ENCODE measurements at places on chromosomes 11 and 22.
A peak's percentile ranks its signal among the peaks of the same experiment; 100 is the strongest.

DNA sequence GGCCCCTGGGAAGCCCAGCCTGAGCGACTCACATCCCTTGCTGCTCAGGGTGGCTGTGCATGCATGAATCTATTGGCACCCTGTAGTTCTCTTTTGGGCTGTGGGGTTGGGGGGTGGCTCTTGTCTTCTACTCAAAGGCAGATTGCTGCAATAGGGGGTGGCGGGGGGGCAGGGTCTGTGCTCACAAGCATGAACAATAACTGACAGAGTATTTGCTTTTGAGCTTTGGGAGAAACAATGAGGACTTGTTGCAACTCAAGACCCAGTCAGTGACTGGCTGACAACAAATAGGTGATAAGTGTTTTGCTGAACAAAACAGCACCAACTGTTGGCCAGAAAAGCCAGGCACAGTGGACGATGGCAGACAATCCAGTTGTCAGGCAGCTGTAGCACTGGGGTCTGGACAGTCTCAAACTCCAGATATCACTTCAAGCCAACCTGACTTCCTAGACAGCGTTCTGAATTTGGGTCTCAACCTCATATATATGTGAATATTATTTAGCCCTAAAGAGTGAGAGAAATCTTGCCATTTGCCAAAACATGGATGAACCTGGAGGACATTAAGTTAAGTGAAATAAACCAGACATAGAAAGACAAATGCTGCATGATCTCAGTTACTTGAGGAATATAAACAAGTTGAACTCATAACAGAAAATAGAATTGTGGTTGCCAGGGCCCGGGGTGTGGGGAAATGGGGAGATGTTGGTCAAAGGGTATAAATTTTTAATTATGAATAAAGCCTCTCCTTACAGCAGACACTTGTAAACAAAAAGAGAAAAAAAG, 61.7 kb downstream of the ME3 start:
- no peak for DNase-seq

DNA sequence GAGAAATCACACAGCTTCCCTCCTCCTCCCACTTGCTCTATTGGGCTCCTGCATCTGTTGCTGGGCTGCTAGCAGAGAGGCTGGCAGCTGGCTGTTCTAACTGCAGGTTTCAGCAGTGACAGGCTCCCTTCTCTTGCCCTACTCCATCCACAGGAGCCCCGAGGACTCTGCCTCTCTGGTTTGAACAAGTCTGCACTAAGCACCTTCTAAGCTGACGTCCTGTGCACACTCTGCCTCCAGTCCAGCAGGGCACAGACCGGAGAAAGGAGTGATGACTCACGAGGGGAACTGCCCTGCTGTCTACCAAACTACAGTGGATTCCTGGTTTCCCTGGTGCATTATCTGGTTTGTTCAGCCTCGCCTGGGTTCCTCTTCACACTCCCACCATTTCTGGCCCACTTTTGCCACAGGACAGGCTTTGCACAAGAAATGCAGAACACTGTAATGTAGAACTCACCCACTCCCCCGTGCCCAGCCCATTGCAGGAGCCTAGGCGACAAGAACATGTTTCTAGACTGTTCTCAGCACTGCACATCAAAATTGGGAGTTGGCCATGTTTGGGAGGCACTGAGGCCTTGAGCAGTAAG, 26.0 kb downstream of the IL10RA start:
- no peak for DNase-seq

DNA sequence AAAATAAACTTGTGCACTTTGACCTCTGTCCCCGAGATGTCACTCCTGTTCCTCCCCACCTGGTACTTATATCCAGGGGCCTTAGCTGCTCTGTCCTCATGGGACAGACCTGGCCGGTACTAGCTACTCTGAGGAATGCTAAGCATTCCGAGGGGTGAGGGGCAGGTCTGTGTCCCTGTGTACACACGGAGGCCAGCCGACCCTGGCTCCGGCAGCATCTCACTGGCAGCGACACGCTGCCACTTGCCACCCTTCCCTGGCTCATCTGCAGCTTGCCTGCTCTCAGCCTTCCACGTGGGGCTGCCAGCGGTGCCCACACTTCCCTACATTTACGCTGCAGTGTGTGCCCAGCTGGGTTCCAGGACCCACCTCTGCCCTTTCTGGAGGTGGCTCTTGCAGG, 21.6 kb upstream of the TEF start:
- DNase-seq, result no peak

DNA sequence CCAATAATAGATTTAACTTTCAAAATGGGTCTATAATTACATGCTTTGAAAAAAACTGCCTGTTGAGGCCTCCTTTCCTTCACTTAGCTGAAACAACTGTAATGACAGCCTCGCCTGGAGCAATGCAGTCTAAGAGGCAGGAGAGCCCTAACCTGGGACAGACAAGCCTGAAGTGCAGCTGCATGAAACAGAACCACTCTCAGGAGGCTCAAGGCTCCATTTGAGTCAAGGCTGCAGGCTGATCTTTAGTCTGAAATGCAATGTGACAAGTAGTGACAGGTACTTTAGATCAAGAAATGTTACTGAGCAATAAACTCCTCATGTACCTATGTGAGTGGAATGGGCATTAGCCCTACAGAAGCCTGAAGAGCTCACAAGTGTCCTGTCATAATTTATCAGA, 414.0 kb upstream of the LUZP2 start:
- DNase-seq, result peak; percentile 81

GRCh38 chr11:73034331-73034730, 107.8 kb downstream of the FCHSD2 start:
- DNase-seq, result no peak

GRCh38 chr22:50531546-50531961, 1.7 kb upstream of the TYMP start:
- DNase-seq, result peak; percentile 24

GRCh38 chr11:92449222-92449621, 224.6 kb downstream of the FAT3 start:
- DNase-seq, result no peak

DNA sequence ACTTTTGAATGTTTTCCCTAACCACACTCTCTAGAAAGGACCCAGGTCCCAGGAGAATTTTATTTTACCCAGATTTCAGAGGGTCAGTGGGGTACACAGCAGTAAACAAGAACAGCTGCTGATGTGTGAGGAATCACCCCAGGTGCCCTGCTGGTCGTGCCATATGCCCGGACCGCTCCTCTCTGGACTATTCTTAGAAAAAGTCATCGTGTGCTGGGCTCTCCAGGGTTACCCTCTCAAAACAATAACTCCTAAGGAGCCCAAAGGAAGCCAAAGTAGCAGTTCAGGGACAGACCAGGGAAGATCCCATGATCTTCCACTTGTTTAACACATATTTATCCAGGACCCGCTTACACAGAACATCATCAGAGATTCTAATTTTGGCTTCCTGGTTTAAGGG, 29.7 kb downstream of the LRP4 start:
- no peak for DNase-seq

DNA sequence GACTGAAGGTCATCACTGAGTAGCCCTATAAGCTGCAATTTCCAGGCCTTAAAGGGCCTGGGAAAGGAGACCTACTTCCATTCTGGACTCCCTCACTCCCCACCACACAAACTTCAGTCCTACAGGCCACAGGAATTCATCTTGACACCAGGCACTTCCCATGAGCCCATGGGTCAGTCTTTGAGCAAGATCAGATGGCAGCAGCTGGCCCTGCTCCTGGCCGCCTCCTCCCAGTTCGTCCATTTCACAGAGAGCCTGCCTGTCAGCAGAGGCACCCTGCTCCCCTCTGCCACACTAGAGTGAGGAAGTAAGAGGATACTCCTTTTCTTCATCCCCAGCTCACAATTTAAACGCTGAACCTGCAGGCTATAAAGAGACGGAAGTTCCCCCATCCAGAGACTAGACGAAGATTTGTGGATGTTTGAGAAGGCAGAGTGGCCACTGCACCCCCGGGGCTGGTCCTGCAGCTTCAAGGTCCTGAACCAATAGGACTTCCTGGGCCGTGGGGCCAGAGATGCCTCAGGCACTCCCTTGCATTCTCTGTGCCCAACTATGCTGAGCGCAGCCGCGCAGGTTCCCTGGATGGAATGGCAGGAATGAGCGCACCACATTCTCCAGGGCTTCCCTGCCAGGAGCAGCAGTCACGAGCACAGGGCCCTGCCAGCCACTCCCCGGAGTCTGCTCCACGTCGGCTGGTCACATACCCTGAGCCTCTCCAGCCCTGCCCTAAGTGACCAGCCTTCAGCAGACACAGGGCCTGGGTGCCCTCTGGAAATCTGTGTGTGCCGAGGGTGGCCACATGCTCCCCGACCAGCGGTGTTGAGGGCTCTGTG, 33.5 kb upstream of the BID start:
- DNase-seq, result no peak
